ENCODE measurements at places on chromosomes 7 and 10.

GRCh38 chr7:81457852-81458522, 311.9 kb downstream of the HGF start:
- DNase-seq = no peak

DNA sequence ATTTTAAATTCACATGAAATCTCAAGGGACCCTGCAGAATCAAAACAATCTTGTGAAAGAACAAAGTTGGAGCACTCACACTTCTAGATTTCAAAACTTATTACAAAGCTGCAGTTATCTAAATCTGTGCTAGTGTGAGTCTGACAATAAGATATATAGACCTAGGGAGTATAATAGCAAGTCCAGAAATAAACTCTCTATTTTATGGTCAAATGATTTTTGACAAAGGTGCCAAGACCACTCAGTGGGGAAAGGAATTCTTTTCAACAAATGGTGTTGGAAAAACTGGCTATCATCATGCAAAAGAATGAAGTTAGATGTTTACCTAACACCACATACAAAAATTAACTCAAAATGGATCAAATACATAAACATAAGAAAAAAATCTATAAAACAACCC, 68.2 kb downstream of the TFEC start:
- no peak for DNase-seq

DNA sequence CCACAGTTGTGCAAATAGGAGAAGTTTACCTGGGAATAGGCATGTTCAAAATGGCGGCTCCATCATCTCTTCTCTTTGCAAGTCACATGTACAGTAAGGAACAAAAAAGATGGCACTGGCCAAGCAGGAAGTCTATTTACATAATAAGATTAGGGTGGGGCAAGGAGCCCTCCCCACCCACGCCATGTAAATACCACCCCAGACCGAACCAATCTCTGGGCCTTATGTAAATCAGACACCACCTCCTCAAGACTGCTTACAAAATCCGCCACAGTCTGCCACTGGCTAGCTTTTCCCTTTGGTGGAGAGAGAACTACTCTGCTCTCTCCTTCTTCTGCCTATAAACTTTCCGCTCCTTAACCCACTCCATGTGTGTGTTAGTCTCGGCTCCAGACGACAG, 1496.3 kb downstream of the REEP3 start:
- DNase-seq = no peak

DNA sequence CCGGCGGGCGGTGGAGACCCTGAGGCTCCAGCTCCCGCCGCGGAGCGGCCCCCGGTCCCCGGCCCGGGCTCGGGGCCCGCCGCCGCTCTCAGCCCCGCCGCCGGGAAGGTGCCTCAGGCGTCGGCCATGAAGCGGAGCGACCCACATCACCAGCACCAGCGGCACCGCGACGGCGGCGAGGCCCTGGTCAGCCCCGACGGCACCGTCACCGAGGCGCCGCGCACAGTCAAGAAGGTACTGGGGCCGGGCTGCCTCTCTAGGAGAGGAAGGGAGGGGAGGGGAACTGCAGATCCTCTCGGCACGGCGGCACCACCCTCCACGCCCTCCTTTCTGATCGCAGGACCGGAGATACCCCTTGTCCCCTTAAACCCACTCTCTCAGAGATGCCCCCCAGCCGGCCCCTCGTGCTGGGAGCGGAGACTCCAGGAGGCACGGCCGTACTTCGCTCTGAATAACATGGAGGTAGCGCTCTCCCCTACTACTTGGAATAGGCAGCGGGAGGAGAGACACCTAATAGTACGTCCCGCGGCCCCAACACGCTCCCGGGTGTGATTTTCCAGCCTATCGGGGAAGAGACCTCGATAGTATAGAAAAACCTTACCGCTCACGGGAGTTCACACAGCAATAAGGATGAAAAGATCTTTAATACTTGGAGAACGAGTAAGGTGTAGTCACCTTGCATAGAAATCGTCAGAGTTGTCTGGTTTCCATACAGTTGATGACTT, 538 bp downstream of the AHCYL2 start:
- peak; percentile 53 for DNase-seq

DNA sequence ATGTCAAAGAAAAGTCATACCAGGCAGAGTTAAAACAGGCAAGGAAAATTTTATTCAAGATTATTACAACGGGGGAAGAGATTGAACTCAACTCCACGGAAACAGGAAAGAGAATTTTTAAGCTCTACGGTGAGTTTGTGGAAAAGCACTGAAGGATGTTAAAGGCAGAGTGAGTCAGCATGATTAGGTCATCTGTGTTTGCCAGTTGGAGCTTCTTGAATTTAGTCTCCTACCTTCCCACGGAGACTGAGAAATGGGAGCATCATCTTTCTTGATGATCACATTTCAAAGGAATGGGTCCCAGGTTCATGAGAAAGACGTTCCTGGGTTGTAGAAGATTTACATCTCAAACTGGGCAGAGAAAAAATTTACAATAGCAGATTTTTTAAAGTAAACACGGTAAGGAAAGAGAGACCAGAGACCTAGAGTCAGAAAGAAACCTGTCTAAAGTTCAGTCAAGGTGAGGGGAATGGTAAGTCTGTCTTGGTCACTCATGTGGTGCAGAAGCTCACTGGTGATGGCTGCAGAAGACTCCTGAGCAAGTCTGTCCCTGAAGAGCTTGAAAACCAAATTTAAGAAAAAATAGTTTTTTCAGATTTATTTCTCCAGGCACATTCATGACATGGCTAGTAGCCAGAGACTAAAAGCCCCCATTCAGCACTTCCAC, 516.9 kb upstream of the LRRN3 start:
- DNase-seq = no peak

GRCh38 chr7:44482502-44483485, 7.7 kb downstream of the NUDCD3 start:
- DNase-seq = no peak

- no peak for DNase-seq
Measured at GRCh38 chr7:138837627-138838026, 39.6 kb upstream of the ATP6V0A4 start.

- no peak for DNase-seq
Measured at GRCh38 chr10:94125856-94126255, 132.1 kb downstream of the PLCE1 start.

DNA sequence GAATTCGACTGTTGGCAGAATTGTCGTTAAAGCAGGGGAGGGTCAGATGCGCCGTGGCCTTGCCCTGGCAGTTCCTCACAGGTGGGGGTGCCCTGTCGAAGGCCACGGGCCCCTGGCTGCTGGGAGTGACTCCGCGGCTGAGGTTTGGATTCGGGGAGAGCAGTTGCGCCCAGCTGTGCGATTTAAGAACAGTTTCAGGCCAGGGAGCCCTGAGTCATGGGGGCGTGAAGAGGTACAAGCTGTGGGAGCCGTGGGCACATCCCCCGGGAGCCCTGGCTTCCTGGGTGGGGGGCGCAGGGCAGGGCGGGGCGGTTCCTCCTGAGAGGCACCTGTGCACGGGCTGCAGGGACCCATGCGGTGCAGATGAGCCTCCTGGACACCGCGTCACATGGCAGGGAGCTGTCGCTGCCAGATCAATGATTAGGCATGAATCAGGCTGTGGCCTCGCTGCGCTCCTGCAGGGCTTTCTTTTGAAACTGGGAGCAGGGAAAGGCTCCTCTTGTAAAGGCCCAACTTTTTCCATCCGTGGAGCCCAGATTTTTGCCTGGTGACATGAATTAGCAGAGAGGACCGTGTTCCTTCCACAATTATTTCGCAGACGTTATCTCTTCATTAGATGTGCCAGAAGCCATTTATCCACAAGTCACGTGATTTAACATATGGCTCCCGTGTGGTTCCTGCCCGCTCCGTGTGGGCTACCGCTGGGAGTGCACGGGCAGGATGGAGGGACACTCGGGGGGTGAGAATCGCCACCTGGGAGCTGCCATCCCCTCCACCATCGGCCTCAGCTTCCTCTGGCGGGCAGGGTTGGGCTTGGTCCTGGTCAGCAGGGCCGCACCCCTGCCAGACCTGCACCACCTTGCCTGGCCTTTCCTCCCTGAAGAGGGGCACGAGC, 918 bp downstream of the PWWP2B start:
- peak; percentile 26 for DNase-seq

DNA sequence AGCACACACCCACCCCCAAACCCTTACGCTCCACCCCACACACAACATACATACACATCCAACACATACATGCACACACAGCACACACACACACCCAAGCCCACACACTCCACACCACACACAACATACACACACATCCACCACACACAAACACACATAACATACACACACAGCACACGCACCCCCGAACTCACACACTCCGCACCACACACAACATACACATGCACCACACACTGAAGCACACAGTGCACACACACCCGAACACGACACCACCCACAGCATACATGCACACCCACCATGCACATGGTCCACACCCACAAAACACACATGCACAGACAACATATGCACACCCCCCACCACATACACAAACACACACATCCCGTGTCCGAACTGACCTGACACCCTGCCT, 2.0 kb downstream of the PRAP1 start:
- DNase-seq = no peak

DNA sequence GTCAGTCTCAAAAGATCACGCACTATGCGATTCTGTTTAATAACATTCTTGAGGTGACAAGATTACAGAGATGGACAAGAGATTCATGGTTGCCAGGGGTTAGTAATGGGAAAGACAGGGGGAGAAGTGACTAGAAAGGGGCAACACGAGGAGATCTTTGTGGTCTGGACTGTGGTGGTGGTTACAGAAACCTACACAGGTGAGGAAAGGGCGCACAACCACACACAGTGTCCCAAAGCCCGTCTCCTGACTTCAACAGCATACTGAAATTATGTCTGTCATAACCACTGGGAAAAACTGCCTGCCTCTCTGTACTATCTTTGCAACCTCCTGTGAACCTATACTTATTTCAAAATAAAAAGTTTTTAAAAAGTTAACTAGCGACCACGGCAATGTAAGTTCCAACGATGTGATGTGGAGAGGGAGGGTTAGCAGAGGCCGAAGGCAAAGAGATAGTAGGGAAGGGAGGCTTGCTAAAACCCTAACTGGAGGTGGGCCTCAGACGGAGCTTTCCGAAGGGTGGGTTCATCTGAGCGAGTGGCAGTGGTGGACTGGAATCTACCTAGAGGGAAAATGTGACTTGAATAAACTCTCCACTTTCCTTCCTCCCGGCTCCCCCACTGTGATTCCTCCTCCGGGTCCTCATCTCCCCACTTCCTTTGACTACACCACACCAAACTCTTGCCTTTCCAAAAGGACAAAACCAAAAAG, 43.7 kb downstream of the GNA12 start:
- DNase-seq = no peak

DNA sequence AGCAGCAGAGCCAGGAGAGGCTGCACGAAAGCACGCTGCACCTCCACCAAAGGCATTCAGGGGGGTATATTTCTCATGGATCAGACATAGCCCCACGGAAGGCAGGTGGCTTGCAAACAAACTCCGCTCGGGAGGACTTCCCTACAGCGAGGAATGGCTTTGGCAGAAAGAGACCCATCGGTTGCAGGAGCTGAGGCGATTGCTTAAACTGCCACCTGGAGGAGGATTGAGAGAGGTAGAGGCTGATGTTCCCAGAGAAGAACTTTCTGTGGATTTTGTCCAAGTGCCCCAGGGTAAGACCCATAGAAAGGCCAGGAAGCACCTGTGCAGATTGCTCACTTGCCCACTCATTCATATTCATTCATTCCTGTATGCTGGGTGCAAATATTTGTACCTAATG, 89.1 kb downstream of the NEUROD6 start:
- no peak for DNase-seq

DNA sequence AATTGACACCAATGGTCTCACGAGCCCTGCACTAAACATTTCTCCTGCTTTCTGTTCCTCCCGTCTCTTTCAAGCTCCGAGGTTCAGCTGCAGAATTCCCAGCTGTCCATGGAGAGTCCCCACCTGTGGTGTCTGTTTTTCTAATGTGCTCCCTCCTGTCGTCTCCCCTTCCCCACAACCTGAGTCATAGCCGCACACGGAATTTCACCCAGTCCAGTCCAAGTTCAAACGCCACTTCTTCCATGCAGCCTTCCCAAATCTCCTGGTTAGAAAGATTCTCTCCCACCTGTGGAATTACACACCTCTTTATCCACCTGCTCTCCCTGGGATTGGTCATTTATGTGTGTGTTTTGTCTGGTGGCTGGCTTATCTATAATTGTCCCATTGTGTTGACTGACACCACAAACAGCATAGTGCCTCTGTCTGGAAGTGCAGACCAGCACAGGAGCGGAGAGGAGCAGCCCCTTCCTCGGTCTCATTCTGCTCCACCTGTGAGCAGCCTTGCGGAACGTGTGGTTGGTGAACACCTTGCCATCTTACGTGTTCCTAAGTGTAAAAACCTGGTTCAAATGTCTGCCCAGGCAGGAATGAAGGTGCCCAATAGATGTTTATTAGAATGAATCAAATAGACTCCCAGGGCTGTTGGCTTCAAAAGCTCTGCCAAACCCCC, 3.3 kb upstream of the DIP2C start:
- DNase-seq = no peak

DNA sequence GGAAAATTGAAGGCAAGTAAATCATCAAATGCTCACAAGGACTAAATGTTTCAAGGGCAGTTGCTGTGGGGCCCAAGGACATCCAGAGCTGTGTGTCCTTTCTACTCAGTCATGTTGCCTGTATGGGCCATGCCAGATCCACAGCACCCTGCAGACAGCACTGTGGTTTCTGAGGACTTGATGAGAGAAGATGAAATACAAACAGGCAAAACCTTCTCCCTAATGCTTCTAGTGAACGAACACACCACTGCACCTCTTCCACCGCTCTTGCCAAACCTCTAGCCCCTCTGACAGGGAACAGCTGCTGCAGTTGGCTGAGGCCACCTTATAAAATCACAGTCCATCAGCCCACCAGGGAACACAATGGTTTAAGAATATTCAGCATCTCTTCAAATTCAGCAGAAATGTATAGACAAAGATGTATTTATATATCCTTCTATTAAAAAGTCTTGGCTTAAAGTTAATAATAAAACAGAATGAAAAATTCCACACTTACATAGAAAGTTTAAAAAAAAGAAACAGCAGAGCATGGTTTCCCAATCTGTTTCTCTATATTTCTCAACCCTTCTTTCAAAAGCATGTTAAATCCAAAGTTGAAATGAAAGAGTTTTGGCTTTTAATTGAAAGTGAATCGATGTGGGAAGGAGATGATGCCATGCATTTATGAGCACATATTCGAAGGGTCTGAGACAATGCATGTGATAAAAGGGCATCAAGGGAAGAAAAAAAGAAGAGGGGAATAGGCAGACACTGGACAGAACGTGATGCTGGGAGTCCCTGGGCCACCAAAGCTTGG, 14.0 kb downstream of the CYP3A7 start:
- DNase-seq = no peak

DNA sequence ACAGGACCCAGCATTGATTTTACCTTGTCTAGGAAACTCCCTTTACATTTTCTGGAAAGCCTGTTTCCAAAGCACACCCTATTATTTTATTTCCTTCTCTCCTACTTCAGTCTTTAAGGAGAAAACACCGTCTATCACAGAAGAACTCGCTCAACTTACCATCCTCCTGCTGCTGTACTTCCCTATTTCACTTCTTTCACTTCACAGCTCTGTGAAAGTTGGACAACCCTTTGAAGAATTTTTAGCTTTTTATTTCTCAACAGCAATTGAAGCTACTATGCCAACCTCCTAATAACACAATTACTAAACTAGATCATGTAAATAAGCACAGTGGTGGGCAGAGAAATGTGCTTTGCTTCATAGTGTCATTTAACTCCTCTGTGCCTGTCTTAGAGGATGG, 166.5 kb downstream of the TFEC start:
- DNase-seq = no peak

GRCh38 chr7:23117841-23118240, 12.3 kb downstream of the KLHL7 start:
- no peak for DNase-seq

GRCh38 chr10:22673785-22674572, 40.4 kb downstream of the PIP4K2A start:
- DNase-seq = no peak

GRCh38 chr7:154899862-154900261, 103.1 kb downstream of the PAXIP1 start:
- DNase-seq = no peak

GRCh38 chr7:148011753-148012152, 578.8 kb upstream of the C7orf33 start:
- DNase-seq = no peak

Data from T-helper 9 cell (primary cell).